CD4-positive, alpha-beta memory T cell (primary cell): ENCODE measurements at places on chromosomes 6 and 20. TPM values are rescaled to one million over a fixed set of nuclear protein-coding genes. Genes with fewer than 3 reads are reported as not detected.

PPP1R14C gene
- not detected for total RNA-seq

DNA sequence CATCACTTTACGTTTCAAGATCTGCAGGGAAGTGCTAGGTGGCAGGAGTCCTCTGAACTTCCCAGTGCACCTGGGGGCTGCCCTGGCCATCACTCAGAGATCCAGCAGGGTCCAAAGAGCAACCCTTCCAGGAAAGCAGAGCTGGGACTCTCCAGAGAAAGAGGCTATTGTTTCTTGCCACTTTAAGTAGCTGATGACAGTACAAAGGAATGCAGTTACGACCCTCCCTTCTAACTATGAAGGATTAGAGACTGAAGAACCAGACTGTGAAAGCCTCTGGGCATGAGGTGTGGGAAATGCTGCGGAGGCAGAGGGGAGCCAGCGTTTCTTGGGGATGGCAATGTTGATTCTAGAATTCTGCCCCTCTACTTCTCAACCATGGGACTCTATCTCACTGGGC, 189.1 kb upstream of the SUPT3H start:
- H3K4me3 ChIP-seq = no peak overlapping the region
- no peaks in the 10 kb centered on the region for H3K36me3 ChIP-seq
- H3K27ac ChIP-seq = no peak overlapping the region
- DNase-seq = no peak
- H3K27me3 ChIP-seq = no peaks in the 10 kb centered on the region
- no peaks in the 10 kb centered on the region for H3K4me1 ChIP-seq

DNA sequence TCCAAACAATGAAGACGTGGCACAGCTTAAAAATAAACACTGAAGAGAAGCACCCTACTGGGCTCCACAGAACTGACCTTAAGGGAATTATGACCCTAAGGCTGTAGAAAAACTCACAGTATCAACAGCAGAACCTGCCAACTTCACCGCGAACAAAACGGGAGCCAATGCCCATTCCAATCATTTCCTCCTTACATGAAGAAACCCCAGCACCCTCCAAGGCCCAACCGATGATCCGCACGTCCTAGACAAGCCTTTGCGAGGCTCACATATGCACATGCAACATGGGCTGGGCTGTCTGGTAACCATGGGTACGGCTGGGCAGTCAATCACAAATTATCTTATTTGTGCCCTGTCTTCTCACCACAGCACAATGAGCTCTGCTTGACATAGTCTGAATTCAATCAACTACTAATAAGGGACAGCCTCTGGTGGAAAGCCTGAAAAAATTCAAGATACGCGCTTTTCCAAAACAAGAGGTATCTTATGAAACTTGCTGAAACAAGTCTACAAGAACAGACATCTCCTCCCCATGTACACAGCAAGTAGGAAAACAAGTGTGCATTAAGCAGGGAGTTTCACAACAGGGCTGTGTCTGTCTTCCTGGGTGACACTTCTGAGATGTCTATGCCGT, 1.7 kb downstream of the DIDO1 start:
- H3K27ac ChIP-seq = peak overlapping the region; percentile 91
- peak overlapping the region; percentile 88 for H3K4me3 ChIP-seq
- H3K4me1 ChIP-seq = peaks cover 81% of the 10 kb centered on the region

- no peaks in the 10 kb centered on the region for H3K36me3 ChIP-seq
- H3K4me3 ChIP-seq = no peak overlapping the region
These were observed 361.8 kb downstream of the QKI start for GRCh38 chr6:163776196-163776905.

DNA sequence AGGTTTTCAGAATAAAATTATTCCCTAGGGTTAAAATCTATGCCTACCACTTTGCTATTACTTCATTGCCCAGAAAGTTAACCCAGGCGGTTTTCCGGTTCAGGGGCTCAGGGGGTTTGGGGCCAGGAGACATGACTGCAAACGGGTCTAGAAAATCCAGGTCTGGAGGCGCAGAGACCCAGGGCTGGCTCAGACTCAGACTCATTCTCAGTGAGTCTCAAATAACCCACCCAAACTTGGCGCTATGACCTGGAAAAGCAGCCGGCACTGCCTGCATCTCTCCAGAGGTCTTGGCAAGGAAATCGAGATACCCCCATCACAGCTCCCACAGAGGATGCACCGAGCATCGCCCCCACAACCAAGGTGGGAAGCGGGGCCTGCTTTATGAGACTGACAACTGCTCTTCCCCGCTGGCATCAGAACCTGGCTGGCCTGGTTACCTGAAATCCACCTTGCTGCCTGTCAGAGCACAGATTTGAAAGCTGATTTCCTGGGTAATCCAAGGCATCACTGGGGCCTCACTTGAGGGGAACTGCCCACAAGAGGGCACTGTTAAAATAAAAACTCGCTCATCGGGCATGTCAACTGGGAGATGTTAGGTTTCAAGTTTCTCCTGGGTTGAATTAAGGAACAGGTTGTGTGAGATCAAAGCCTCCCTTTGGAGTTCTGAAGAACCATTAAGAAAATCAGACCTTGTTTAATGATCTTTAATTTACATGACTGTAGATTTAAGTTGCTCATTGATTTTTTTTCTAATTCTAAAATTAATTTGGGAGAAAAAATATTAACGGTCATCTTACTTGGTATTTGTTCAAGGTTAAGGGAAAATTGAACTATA, 55.1 kb downstream of the KIF16B start:
- DNase-seq = peak; percentile 7
- H3K27ac ChIP-seq = no peak overlapping the region
- H3K27me3 ChIP-seq = no peaks in the 10 kb centered on the region
- H3K4me1 ChIP-seq = no peaks in the 10 kb centered on the region

HLA-DQB1 gene
- 6.3 TPM for total RNA-seq

GRCh38 chr6:75085931-75086635, 119.8 kb downstream of the COL12A1 start:
- H3K4me3 ChIP-seq = no peak overlapping the region
- H3K36me3 ChIP-seq = no peaks in the 10 kb centered on the region
- H3K4me1 ChIP-seq = no peaks in the 10 kb centered on the region
- no peak for DNase-seq

- no peak overlapping the region for H3K4me3 ChIP-seq
- H3K4me1 ChIP-seq = no peaks in the 10 kb centered on the region
- DNase-seq = no peak
- no peak overlapping the region for H3K27ac ChIP-seq
- H3K27me3 ChIP-seq = no peaks in the 10 kb centered on the region
These were observed 81.7 kb downstream of the YTHDF1 start for GRCh38 chr20:63134201-63134612.

DNA sequence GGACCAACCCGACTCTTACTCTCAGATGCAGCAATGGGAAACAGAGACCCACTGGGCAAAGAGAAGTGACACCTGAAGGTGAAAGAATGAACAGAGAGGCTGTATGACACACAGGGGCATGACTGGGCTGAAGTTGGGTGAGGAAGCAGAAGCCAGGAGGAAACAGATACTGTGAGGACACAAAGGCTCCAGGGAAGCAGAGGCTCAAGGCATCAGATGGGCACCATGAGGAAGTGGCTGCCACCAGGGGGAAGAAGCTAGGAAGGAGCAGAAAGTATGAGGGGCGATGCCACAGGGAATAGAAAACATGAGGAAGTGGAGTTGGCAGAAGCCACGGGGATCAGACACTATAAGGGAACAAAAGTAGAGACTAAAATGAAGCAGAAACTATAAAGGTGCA, 30.9 kb upstream of the OCSTAMP start:
- H3K27me3 ChIP-seq = peaks cover 3% of the 10 kb centered on the region
- DNase-seq = no peak
- no peak overlapping the region for H3K4me3 ChIP-seq

GRCh38 chr6:130500693-130501092, 134.9 kb downstream of the TMEM200A start:
- H3K27ac ChIP-seq = no peak overlapping the region
- no peak overlapping the region for H3K4me3 ChIP-seq
- no peaks in the 10 kb centered on the region for H3K27me3 ChIP-seq

DNA sequence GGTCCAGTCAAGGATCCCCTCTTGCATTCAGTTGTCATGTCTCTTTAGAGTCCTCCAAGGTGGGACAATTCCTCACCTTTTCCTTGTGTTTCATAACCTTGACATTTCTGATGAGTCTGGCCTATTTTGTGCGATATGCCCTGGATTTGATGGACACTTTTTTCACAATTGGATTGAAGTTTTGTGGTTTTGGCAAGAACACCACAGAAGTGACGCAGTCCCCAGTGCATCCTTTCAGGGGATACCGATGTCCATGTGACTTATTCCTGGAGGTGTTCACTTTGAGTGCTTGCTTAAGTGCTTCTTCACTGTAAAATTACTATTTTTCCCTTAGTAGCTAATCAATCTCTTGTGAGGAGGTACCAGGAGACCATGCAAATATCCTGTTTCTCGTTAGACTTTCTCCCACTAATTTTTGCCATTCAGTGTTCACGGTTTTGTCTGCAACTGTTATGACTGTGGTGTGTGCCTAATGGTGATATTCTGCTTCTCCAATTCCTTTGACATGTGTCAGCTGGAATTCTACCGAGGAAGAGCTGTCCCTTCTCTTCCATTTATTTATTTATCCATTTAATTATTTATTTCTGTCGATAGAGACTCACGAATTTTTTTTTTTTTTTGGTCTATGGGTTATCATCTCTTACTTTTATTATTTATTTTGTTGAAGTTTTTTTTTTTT, 30.8 kb downstream of the BPIFB4 start:
- no peaks in the 10 kb centered on the region for H3K36me3 ChIP-seq
- no peak overlapping the region for H3K27ac ChIP-seq
- DNase-seq = no peak
- H3K27me3 ChIP-seq = no peaks in the 10 kb centered on the region

DNA sequence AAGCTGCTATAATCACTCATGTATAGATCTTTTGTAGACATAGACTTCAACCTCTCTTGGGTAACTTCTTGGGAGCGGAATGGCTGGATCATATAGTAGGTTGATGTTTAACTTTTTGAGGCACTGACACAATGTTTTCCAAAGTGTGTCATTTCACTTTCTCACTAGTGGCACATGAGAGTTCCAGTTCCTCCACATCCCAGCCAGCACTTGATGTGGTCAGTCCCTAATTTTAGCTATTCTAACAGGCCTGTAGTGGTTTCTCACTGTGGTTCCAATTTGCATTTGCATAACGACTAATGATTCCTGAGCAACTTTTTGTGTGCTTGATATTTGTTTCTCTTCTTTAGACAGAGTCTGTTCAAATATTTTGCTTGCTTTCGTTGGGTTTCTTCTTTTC, 221.3 kb downstream of the DLL1 start:
- no peaks in the 10 kb centered on the region for H3K27me3 ChIP-seq
- H3K4me3 ChIP-seq = no peak overlapping the region
- no peak for DNase-seq

- no peak overlapping the region for H3K27ac ChIP-seq
- H3K4me1 ChIP-seq = peaks cover 33% of the 10 kb centered on the region
- H3K4me3 ChIP-seq = peak overlapping the region; percentile 13
- no peak for DNase-seq
- H3K27me3 ChIP-seq = no peaks in the 10 kb centered on the region
These were observed 29.3 kb upstream of the PRDM1 start for GRCh38 chr6:106056746-106057390.

GRCh38 chr6:33008944-33009861, at the start of gene HLA-DOA:
HLA-DOA (minus strand) TSS chr6:33009591.
- peaks cover 9% of the 10 kb centered on the region for H3K4me1 ChIP-seq
- no peak within 1 kb of the TSS for H3K27ac ChIP-seq
- H3K36me3 ChIP-seq = no peaks in the 10 kb centered on the region

SLC4A11 gene
- 0.35 TPM for total RNA-seq

BTBD9 gene
- total RNA-seq = 40.4 TPM

PRDM13 gene
- total RNA-seq = not detected

DNA sequence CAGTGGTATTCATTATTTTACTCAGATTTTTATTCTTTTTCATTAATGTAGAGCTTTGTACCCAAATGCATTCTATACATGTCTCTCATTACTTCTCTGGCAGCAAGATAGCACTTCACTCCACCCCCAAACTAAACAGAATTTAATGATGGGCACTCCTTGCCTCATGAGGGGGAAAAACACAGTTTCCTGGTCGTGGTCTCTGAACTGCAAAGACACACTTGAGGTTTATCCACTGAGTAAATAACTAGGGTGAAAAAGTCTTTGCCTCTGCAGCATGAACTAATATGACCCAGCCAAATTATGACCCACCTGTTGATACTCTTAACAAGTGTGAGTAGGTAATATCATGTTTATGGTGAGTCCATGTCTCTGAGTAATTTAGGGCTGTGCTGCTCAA, 785.2 kb upstream of the FLRT3 start:
- no peak overlapping the region for H3K4me3 ChIP-seq
- H3K27me3 ChIP-seq = no peaks in the 10 kb centered on the region
- H3K36me3 ChIP-seq = no peaks in the 10 kb centered on the region

- H3K36me3 ChIP-seq = no peaks in the 10 kb centered on the region
- DNase-seq = no peak
- no peaks in the 10 kb centered on the region for H3K27me3 ChIP-seq
- no peak overlapping the region for H3K27ac ChIP-seq
- H3K4me1 ChIP-seq = no peaks in the 10 kb centered on the region
These were observed 75.9 kb downstream of the EPHA7 start for GRCh38 chr6:93343476-93343875.

GRCh38 chr6:145036236-145036635, 699.1 kb downstream of the EPM2A start:
- H3K36me3 ChIP-seq = no peaks in the 10 kb centered on the region
- no peak overlapping the region for H3K27ac ChIP-seq
- no peak for DNase-seq
- no peaks in the 10 kb centered on the region for H3K4me1 ChIP-seq
- no peak overlapping the region for H3K4me3 ChIP-seq

C6orf132 gene
- not detected for total RNA-seq

SCRT2 gene
- total RNA-seq = not detected

GRCh38 chr6:41931792-41932191, 9.8 kb downstream of the CCND3 start:
- H3K4me1 ChIP-seq = peaks cover 34% of the 10 kb centered on the region
- no peak overlapping the region for H3K27ac ChIP-seq
- H3K36me3 ChIP-seq = peaks cover 74% of the 10 kb centered on the region
- no peaks in the 10 kb centered on the region for H3K27me3 ChIP-seq
- DNase-seq = no peak
- H3K4me3 ChIP-seq = no peak overlapping the region

GRCh38 chr6:108875161-108875555, 26.9 kb downstream of the ARMC2 start:
- H3K4me3 ChIP-seq = no peak overlapping the region
- peaks cover 46% of the 10 kb centered on the region for H3K4me1 ChIP-seq
- H3K27me3 ChIP-seq = no peaks in the 10 kb centered on the region
- no peak for DNase-seq

SCP2D1 gene
- not detected for total RNA-seq

PNLDC1 gene
- 0.47 TPM for total RNA-seq

PROKR2 gene
- not detected for total RNA-seq

CNR1 gene
- not detected for total RNA-seq

DNA sequence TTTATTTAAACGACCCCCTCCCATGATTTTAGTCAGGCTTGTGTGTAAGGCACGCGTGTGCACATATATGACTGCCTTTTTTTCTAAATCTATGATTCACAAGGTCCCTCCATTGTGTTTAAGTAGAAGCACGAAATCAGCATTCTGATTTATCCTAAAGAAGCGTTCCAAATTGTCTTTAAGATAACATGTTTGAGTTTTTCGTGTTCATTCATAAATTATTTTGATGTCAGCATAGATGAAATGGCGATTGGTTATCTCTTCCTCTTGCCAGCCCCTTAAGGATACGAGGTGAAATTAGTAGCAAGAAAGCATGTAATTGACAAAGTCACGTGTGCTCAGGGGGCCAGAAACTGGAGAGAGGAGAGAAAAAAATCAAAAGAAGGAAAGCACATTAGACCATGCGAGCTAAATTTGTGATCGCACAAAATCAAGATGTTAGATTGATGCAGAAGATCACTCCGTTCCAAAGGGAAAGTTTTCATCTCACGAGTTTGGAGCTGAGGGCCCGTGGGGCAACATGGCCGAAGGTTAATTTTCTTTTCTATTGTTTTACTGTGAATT, at the start of gene LIN28B:
LIN28B (plus strand) TSS at position 377 of the 564 bp plus-strand sequence; CDS start at position 521, 144 bp downstream.
- H3K4me1 ChIP-seq = no peaks in the 10 kb centered on the region
- no peak for DNase-seq
- no peak within 1 kb of the TSS for H3K27ac ChIP-seq
- H3K27me3 ChIP-seq = peaks cover 49% of the 10 kb centered on the region
- no peaks in the 10 kb centered on the region for H3K36me3 ChIP-seq
